Cardiac septum (tissue), 1 donor: ENCODE measurements at places on chromosomes 4 and X.

GRCh38 chr4:8241895-8242696 lies 27.5 kb upstream of the HTRA3 start:
- peak; percentile 93 for DNase-seq

- no peak for DNase-seq
These were observed 41.1 kb upstream of the HS3ST1 start for GRCh38 chr4:11469650-11470437.

GRCh38 chrX:9352694-9353411 lies 112.0 kb upstream of the TBL1X start:
- DNase-seq = no peak

DNA sequence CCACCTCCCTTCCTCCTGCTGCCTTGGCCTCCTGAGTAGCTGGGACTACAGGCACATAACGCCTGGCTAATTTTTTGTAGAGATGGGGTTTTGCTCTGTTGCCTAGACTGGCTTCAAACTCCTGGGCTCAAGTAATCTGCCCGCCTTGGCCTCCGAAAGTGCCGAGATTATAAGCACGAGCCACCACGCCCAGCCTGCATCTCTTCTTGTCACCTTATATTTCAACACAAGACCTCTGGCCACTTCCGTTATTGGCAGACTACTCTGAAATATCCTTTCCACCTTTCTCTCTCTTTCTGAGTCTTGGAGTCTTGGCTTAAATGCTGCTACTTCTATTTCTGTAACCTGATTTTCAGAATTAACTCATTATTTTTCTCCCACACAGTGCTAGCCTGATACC lies 5.6 kb downstream of the KIAA0232 start:
- no peak for DNase-seq

- DNase-seq = no peak
These were observed 1157.3 kb upstream of the AGA start for GRCh38 chr4:178599521-178599920.
